ENCODE measurements at places on chromosomes 2 and 18.

- no peak for DNase-seq
Observed at GRCh38 chr2:63078852-63079606, 28.4 kb downstream of the OTX1 start.

DNA sequence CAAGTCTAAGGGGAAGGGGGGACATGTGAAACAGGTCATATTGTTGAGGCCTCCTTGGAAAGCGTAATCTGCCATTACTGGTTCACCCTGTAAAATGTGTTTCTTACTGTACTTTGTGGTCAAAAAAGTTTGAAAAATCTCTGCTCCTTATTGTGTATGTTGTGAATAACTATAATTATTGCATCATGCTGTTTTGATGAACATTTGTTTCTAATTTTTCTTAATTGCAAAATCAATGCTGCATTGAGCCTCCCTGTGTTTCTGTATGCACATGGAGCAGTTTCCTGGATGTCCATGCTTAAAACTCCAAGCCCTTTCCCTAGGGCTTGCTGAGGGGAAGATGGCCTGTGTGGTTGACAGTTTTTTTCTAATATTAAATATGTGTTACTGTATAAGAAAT lies 158.6 kb downstream of the RNF144A start:
- DNase-seq: no peak

DNA sequence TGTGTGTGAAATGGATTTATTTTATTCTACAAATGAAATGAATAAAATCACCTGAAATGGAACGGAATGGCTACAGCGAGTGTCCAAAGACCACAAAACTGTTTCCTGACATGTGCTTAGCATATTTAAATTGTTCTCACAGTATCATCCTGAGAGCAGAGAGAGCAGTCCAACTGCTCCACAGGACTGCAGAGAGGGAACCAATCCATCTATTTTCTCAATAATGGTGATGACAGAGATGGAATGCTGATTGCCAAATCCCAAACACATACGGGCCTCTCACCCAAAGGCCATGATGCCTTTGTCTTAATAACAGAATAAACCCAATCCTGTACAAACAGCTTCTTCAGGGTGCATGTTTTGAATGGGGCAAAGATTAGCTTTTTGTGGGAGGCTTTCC lies 41.1 kb downstream of the STAT1 start:
- no peak for DNase-seq

DNA sequence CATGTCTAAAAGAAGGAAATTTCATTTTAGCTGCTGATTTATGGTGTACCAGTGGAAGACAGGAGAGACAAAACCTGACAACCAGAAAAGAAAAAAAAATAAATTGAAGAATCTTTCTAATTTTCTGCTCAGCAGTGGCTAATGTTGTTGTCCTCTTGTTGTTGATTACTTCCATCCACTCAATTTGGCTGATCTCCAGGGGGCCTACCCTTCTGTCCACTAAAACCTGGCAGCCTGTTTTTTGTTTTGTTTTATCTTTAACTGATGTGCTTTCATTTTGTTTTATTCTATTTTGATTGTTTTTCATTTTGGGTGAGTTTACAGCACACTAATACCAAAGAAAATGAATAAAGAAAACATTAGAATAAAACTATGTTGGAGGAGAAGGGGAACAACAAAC lies 27.4 kb downstream of the TFPI start:
- no peak for DNase-seq

DNA sequence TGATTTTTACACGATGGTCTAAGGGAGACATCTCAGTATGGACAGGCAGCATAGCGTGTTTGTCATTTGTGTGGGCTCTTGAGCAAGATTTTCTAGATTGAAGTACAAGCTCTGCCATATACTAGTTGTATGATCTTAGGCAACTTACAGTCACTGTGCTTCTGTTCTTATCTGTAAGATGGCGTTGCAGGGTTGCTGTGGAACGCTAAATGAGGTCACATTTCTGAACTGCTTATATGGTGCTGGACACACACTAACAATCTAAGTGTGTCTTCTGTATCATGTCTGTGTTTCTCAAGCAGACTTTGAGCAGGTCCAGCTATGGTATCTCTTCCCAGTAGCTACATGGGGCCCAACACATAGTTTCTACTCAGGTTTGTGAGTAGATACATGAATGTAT lies 29.2 kb downstream of the PARD3B start:
- DNase-seq: no peak

GRCh38 chr2:213932-214693 lies 49.7 kb downstream of the SH3YL1 start:
- no peak for DNase-seq

DNA sequence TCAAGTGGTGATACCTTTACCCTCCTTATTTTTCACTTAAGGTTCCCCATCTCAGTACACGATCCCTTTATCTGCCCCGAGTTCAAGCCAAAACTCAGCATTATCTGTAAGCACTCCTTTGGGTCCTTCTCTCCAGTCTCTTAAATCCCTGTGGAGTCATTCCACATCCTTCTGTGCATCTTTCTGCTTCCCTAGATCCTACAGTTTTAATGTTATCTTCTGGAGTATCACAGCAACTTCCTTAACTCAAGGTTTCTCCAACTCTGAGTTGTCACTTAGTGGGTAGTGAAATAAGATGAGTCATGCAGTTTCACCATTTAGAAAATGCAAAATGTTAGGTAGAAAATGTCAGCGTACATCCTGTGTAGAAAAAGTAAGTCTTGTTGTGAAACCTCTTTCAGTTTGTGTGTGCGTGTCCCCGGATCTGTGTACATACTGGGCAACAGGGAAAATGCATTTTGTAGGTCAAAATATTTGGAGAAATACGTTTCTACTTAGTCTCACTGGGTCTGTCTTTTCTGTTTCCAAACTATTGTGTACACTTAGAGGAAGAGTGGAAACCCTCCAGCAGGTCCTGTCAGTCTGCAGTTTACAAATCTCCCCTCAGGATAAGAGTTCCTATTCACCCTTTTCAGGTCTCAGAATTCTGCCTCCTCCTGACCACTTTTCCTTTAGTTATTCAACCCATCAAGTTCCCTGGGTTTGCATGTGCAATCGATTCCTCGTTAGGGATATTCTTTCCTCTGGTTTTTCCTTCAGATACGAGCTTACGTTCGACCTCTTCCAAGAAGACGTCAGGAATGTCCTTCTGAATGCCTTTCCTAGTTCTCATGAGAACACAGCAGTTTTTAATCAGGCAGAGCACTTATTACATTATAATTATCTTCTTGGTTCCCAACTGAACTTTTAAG lies 154.8 kb downstream of the TGIF1 start:
- DNase-seq: peak; percentile 61

DNA sequence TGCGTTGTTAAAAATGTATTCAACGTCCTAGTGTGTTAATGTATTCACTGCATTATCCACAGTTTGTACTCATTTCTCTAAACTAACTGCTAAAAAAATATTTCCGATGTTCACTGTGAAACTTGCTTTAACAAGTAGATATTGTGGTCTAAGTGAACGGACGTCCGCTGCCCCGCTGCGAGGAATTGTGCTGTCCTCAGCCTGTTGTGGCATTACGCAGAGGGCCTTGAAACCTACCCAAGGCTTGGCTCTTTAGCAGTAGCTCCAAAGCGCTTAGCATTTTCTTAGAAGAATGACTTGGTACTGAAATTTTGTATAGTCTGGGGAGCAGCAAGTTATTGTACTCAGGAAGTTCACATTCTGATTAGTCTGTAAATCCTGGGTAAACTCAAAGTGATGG lies 136.5 kb upstream of the SP5 start:
- DNase-seq: no peak

DNA sequence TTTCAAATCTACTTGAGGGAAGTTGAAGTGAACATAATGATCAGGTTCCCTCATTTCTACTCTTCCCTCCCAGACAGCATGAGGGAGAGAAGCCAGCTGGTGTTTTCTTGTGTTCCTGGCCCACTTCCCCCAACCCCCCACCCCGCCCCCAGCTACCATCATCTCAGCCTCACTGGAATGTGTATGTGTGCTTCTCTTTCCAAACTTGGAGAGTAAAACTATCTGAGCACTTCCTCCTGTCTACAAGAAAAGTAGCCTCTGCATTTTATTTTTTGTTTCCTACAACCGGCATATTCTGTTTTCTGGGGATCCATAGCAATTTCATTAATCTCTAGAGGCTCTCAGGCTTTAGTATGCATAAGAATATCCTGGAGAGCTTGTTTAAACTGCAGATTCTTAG lies 53.6 kb upstream of the GRHL1 start:
- no peak for DNase-seq

- DNase-seq: no peak
Observed at GRCh38 chr2:88187927-88188326, 17.8 kb downstream of the THNSL2 start.

DNA sequence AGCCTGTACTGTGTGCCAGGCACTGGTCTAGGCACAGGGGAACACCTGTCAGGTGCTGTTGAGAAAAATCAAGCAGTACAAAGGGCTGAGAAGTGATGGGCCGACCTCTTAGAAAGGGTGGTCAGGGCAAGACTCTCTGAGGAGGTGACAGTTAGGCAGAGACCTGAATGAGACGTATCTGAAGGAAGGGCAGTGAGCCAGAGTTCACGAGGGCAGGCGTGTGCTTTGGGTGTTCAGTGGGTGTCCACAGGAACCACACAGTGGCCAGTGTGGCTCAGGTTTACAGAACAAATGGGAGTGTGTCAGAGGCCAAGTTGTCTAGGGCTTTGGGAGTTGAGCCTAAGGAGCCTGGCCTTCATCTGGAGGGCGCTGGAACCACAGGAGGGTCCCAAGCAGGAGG lies 6.2 kb downstream of the ARMC9 start:
- DNase-seq: no peak

DNA sequence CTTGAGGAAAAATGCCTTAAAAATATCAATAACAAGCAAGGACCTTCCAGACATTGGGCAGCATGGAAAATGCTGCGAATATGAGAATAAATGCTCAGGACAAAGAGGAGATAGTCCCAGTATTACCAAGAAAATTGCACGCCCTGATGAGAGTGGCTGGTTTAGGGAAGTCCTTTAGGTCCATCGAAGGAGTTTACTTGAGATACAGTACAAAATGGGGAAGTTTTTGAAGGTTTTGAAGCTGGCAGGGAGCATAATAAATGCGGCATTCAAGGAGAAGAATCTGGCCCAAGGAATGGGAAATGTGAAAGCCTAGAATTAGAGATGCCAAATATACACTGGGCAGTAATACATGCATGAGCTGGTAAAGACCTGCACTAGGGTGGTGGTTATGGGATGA lies 90.2 kb upstream of the SPATS2L start:
- DNase-seq: no peak

- DNase-seq: no peak
Observed at GRCh38 chr2:37711831-37712230, 40.4 kb upstream of the CDC42EP3 start.

DNA sequence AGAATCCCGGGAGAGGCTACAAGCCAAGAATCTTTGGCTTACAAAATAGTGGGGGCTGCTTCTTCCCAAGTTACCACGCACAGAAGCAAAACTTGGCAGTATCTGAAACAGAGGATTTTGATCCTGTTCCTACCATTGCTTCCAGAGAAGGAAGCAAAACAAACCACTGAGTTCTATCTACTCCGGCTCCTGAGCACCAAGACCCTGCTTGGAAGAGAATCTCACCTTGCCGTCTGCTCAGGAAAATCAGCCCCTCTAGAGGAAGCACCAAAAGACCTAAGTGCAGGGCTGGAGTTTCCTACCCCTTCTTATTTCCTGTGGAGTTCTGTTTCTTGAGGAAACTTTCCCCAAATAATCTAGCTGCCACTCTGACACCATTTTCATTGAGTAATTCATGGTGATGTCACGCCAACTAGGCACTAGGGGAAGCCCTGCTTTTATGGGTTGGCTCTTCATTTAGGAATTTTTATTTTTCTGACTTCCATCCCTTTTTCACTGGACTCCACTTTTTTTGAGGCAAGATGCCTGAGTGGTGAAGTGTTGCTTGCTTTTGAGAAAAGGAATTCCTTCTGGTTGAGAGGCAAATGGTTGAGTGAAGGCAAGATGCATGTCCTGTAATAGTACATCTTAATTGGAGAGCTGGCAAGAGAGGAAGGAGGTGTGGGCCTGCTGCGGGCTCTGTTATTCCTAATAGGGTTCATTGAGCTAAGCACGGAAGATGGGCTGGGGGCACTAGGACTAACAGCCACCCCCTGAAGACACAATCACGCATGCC lies 36.8 kb upstream of the EML4 start:
- no peak for DNase-seq

DNA sequence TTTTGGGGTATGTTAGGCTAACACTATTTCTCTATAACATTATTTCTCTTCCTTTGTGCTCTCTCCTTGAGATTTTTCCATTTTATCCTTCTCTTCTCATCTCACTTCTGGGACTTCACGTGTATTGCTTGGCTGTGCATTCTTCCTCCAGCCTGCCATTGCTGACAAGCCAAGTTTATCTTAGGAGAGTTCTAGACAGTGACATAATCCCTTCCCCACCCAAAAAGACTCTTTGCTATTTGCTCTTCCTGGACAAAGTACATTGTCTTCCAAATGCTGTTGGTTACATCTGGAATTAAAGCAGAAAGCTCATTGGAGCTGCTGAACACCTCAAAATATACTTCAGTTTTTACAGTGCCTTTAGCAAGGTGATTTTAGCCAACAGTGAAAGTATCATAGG lies 8.9 kb downstream of the TSPYL6 start:
- DNase-seq: no peak

GRCh38 chr2:122307763-122308162 lies 552.3 kb downstream of the TSN start:
- DNase-seq: no peak

DNA sequence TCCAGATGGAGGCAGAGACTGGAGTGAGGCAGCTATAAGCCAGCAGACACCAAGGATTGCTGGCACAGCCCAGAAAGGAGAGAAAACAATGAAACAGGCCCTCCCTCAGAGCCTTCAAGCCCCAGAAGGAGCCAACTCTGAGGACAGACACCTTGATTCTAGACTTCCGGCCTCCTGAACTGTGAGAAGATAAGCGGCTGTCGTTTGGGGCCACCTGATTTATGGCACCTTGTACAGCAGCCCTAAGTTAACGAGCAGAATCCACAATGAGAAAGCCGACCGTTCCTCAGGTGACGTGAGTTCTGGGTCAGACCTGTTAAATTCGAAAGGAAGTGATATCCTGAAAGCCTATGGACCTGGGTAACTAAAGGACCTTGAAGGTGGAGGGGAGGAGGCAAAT lies 7.3 kb upstream of the CNDP2 start:
- no peak for DNase-seq

DNA sequence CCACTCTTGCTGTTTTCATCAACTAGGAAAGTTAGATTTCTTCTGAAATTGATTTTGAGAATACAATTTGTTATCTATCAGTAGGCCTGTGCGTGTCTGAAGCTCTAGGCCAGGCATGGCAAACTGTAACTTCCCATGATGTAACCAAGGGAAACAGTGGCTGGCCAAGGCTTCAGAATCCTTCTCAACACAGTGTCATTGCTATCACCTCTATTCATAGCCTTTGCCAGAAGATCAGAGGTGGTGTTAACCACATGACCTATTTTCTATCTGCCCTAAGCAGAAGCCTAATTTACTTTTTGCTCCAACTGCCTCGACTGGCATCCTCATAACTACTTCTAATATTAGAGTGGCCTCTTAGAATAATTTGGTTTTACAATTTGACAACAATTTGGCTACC lies 2.5 kb downstream of the ITGB6 start:
- no peak for DNase-seq

- no peak for DNase-seq
Observed at GRCh38 chr2:233060980-233061590, 943 bp downstream of the INPP5D start.
